ENCODE measurements at places on chromosomes 7 and 10. TPM values are rescaled to one million over a fixed set of nuclear protein-coding genes. Genes with fewer than 3 reads are reported as not detected.

- DNase-seq = no peak
Measured at GRCh38 chr7:26112203-26112740, 39.7 kb upstream of the NFE2L3 start.

The VWA2 gene
- total RNA-seq = not detected

The PCLO gene
- 7.5 TPM for total RNA-seq

DNA sequence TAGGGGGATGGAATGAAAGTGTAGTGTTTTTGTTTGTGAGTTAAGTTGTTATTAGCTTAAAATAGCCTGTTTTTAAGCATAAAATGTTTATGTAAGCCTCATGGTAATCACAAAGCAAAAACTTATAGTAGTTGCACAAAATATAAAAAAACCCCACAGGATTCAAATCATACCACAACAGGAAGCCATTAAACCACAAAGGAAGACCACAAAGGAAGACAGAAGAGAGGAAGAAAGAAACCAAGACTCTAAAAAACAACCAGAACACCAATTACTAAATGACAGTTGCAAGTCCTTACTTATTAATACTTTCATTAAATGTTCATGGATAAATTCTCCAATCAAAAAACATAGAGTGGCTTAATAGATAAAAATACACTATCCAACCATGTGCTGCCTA, 63.6 kb downstream of the ANKRD7 start:
- no peak for DNase-seq

The RBP4 gene
- 8.5 TPM for total RNA-seq

The FAM25C gene
- total RNA-seq = not detected

DNA sequence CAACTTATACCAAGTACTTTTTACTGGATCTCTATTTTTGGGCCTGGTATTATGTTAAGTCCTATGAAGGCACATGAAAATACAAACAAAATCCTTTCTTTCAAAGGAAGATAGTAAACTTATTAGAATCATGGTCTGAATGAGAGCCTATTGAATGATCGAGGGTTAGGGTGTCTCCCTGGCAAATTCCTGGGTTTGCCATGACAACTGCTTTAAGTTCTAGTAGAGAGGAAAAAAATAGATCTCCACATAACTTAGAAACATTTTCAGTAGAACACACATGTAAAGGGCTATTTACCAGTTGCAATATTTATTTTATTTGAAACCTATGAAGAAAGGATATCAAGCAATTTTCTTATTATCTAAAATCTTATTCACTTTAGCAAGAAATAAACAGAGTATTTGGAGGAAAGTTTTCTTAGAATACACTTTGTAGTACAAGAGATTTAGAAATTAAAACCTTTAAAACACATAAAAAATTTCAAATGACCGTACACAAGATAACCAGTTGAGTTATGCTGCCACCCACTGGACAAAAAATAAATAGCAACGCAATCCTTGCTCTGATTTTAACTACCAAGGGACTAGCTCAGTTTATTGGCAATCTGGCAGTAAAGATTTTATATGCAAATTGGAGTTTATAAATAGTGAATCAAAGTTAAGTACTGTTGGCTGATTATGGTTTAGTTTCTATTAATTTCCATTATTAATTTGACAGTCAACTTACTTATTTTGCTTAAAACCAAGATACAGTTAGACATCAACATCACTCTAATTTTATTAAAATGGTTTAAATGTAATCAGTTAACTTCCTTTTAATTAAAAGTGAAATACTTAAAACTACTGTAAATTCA, 33.9 kb downstream of the CACUL1 start:
- peak; percentile 80 for DNase-seq

DNA sequence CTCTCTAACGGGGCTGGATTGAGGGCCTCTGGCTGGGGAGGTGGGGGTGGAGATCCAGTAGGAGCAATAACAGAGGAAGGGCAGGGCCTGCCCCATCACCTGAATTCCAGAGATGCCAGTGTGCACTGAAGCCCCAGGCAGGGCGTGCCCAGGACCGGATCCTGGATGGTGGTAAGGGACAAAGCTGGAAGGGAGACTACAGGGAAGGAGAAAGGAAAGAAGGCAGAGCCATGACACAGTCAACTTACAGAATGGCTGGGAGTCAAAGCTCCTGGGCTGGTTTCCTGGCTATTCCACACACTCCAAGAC, 666 bp downstream of the TMEM139 start:
- peak; percentile 90 for DNase-seq

GRCh38 chr7:14604606-14605005, 297.9 kb downstream of the DGKB start:
- peak; percentile 81 for DNase-seq

DNA sequence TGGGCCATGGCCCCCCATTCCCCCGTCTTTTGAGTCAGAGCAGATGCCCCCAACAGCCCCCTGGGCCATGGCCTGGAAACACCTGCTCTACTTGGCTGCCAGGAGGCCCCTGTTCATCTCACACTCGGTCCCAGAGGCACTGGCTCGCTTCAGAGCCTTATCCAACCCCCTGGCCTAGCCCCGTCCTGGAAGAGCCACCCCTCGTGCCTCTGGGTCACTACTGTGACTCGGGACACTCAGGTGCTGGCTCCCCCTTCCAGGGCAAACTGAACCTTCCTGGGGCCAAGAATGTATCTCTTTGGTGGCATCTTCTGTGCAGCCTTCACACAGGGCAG, 7.0 kb downstream of the POLR2J start:
- no peak for DNase-seq

DNA sequence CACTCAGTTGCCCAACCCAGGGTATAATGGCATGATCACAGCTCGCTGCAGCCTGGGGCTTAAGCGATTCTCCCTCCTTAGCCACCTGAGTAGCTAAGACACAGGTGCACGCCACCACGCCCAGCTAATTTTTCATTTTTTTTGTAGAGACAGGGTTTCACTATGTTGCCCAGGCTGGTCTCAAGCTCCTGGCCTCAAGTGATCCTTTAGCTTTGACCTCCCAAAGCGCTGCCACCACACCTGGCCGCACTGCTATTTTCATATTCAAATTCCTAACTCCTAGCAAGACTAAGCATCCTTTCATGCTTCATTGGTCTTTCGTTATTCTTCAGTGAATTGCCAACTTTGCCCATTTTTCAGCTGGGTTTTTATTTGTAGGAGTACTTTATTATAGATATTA, 30.4 kb upstream of the DAGLB start:
- DNase-seq = no peak

GRCh38 chr10:73908853-73909539, 1.9 kb upstream of the PLAU start:
- DNase-seq = peak; percentile 100

The RAB19 gene
- total RNA-seq = 1.3 TPM

DNA sequence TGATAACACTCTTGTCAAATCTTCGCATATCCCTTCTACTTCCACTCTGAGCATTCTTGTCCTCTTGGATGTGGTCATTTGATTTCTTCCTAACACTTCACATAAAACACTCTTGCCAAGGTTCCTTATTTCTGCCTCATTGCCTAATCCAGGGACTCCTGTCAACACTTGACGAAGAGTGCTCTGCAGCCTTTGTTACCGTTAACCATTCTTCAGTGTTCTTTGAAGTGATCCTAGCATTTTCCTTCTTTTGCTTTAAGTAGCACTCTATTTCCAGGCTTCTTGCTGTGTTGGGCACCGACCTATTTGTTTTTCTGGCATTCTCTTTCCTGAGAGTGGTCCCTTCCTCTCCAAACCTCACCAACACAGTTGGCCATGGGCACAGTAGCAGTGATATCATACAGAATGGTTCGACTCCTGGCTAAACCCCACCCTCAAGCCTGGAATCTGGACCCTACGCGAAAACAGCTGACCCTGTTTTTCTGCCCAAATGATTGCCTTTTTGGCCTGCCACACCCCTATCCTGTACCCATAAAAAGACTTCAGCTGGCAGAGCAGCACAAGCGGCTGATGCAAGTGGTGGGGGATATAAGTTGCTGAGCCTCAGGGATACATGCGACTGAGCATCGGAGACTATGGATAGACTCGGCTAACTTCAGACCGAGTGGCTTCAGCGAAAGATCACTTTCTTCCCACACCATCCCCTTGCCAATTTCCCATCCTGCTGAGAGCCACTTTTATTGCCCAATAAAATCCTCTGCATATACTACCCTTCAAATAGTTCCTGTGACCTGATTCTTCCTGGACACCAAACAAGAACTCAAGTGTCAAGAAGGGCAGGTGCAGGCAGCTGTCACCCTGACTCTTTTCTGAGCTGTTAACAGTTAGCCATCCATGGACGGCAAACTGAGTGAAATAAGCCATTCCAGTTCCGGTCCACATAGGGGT, 820.6 kb downstream of the CCSER2 start:
- DNase-seq = no peak

The CCNJ gene
- total RNA-seq = 3.9 TPM

GRCh38 chr7:36686499-36686898, 37.8 kb downstream of the AOAH start:
- peak; percentile 62 for DNase-seq

The SLC39A12 gene
- total RNA-seq = not detected

- no peak for DNase-seq
Measured at GRCh38 chr7:1704811-1705738, 35.0 kb downstream of the ELFN1 start.

GRCh38 chr7:2926896-2927405, 82.8 kb upstream of the GNA12 start:
- no peak for DNase-seq

All from PC-3 (cell line).